NCI-H446 (cell line): ENCODE measurements at places on chromosomes 13 and 19.

GRCh38 chr19:246551-246950, 44.7 kb downstream of the PLPP2 start:
- DNase-seq: no peak

GRCh38 chr13:51865838-51866237, 4.1 kb downstream of the CCDC70 start:
- DNase-seq: no peak

GRCh38 chr13:99376132-99376531, 68.9 kb upstream of the GPR183 start:
- no peak for DNase-seq

- no peak for DNase-seq
These were observed 18.6 kb downstream of the NALCN start for GRCh38 chr13:101397742-101398141.

- DNase-seq: no peak
These were observed 69.5 kb upstream of the MCF2L start for GRCh38 chr13:112899281-112900225.
